ENCODE measurements at places on chromosomes 1 and 21.

GRCh38 chr1:202684716-202685115 lies 25.5 kb downstream of the SYT2 start:
- no peak for DNase-seq

DNA sequence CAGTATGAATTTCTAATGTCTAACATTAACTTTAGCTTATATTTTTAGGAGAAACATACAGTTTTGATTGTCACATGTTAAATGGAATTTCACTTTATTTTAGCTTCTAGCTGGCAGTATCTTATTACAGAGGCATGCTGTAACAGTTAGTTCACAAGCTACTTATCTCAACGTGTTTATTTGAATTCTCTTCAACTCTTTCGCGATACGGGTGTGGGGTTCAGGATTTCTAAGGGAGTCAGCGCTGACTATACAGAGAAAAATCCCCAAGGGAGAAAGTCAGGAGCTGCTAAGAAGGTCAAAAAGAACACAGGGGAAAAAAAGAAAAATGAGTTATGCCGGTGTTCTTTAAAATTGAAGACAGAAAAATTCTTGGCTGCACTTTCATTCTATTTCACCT lies 296.2 kb downstream of the VAV3 start:
- no peak for DNase-seq

- DNase-seq, result no peak
These were observed 131.6 kb downstream of the ETS2 start for GRCh38 chr21:38937286-38937790.

DNA sequence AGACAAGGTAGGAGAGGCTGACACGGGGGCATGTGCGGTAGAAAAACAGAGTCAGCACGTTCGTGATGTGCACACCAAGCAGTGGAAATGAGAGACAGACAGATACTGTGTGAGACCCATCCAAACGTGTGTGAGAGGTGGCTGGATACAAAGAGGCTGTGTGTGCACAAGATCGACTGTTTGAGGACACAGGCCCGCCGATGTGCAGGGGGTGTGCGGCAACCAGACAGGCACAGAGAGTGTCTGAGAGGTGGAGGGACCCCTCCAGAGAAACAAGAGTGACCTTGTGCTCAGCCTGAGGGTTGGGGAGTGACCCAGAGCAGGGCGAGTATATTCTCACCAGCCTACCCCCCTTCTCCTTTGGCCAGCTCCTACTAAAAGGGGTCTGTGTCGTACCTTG lies 97.8 kb upstream of the IPO9 start:
- no peak for DNase-seq

DNA sequence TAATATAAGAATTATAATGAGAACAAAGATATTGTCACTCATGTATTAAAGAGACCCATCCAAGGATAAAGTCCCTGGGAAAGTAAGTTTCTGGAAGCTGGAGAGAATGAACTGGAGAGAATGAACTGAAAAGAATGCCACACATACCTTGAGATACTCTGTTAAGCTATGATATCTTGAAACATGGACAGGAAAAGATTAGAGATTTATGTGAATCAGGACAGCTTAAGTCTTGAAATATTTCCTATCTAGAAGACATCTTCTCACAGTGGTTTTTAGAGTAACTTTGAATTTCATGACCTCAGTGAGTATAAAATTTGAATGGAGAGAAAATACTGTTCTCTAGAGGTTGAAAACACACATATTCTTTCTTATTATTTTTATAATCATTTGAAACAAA lies 201.3 kb upstream of the HMCN1 start:
- no peak for DNase-seq

GRCh38 chr1:97138515-97139032 lies 417.0 kb downstream of the PTBP2 start:
- no peak for DNase-seq

- DNase-seq, result no peak
These were observed 16.2 kb upstream of the PLA2G4A start for GRCh38 chr1:186812570-186812969.

- DNase-seq, result no peak
These were observed 69.8 kb downstream of the PBX1 start for GRCh38 chr1:164628772-164629171.

DNA sequence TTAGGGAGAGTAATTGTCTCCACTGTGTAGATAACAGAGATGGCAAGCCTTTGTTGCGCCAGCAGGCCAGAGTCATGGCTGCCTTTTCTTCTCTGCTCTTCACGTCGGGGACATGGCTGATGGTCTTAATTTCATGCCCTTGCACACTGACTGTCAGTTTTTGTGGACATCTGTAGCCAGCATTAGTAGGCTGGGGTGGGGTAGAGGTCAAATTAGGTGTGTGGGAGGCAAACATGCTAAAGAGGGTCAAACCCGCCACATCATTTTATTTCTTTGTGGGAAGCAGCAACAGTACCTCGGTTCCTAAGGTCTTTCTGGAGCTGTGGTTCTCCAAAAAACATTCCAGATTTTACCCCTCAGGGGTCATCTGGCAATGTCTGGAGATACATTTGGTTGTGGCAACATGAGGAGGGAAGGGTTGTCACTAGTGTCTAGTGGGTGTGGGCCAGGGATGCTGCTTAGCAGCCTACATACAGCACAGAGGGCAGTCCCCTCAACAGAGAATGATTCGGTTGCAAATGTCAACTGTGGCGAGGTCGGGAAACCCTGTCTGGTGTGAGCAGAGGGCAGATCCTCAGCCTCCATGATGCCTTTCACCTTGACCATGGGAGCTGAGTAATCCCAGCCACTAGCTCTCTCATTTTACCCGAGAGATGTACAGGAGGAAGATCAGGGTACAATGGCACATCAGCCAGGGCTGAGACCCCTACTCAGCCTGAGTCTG lies 14.7 kb downstream of the RUNX1 start:
- no peak for DNase-seq

- DNase-seq, result peak; percentile 43
These were observed 950 bp upstream of the INKA2 start for GRCh38 chr1:111739925-111740765.

DNA sequence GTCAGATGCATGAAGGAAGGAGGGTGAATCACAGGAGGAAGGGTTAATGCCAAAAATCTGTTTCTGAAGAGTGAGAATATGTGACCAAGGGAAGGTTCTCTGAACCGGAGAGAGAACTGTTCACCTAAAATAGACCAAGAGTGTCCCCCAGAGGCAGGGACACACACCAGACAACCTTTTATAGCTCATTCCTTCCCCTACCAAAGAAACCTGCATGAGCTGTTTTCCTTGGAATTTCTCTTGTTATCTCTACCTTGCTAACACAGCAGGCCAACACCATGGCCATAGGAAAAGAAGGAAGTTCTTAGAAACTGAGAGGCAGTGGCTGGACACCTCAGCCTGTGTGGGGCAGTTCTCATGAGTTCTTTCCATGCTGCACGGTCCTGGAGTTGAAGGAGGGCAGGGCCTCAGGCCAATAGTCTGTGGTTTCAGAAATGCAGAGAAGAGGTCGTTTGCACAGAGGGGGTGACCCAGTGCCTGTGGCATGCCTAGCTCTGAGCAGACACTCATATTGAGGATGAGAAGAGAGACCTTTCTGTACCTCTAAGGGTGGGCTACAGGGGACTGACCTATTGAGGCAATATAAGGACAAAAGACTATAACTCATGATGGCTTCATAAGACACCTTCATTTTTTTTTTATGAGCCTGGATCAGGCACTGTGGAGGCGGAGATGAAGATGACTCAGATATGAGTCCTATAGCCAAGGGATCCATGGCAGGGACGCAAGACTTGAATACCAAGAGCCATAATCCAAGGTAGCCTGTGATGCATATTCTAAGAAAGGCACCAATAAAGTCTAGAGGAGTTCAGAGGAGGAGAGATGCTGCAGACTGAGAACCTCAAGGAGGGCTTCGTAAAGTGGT lies 39.4 kb downstream of the IGFN1 start:
- no peak for DNase-seq

GRCh38 chr1:156592158-156592909 lies 758 bp downstream of the NAXE start:
- DNase-seq, result no peak

DNA sequence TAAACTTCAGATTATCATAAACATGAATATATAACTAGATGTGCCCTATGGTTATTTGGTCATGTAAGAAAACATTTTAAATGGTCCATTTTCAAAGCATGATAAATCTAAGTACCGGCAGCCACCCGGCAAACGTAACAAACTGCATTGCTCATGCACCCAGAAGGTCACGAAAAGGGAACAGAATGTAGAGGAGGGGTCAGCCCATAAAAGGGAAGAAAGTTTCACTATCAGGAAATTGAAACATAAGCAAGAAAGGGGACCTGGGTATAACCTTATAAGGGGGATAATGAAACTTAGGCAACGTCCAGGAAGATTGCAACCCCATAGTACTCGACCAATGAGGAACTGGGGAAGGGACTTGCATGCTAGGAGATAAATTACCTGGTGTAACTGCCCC lies 421.2 kb upstream of the ZRANB2 start:
- DNase-seq, result no peak

- no peak for DNase-seq
These were observed 96.5 kb upstream of the BTG3 start for GRCh38 chr21:17709266-17709611.

DNA sequence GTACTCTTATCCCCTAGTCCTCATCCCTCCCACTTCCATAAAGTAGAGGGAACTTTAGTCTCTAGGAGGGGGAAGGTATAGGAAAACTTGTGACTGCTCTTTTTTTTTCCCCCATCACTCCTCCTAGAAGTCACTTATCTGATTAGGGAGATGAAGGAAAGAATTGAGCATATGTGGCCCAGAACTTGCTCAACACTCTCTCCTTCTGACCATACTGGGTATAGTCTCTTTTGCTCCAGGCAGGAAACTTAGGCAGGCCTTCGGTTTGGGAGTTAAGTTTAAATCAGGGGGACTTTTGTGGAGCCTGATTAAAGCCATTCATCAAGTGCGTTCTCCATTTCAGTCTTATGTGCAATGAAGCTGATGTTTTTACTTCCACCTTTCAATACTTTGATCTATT lies 5.8 kb downstream of the UBE2U start:
- no peak for DNase-seq

DNA sequence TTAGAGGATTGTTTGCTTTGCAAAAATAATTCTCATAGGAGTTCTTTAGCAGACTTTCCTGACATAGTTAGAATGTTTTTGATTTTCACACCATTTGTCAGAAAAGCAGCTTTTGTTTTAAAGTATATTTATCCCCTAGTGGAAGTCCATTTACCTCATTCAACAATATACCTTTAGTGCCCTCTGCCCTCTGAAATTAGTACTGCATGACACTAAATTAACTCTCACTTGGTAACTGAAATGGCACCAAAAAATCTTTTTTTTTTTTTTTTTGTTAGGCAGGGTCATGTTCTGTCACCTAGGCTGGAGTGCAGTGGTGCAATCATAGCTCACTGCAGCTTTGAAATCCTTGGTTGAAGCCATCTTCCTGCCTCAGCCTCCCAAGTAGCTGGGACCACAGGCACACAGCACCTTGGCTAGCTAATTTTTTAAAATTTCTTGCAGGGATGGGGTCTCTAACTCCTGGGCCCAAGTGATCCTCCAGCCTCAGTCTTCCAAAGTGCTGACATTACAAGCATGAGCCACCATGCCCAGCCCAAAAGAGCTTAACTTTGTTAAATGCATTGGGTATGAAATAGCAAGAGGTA lies 13.6 kb downstream of the LRRC42 start:
- peak; percentile 72 for DNase-seq

DNA sequence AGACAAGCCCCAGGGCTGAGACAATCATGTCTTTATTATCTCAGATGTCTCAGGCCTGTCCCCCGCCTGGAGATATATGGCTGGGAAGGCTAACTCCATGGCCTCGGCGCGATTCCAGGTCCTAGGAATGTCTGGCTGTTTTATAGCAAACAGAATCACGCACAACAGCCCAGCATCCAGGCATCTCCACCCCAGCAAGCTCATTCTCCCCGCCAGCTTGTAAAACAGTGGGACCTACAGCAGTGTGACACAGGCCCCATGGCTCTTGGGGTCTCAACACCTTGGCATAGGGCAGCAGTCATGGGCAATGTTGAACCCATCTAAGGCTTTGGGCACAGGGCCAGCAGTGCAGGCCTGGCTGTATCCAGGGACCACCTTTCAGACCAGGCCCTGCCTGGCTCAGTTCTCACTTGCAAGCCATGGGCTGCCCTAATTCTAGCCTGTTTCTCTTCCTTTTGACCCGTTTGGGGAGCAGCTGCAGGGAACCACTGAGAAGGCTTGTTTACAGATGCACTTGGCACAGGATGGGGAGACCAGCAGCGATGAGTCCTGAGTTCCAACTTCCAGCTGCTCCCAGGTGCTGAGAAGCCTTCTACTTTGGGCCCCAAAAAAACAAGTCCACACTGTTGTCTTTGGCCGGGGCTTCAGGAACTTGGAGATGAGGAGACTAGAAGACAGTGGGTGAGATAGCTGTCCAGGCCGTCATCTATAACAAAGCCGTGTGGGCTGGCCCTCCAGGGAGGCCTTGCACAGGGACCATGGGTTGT lies 34.4 kb downstream of the WNT4 start:
- DNase-seq, result no peak

DNA sequence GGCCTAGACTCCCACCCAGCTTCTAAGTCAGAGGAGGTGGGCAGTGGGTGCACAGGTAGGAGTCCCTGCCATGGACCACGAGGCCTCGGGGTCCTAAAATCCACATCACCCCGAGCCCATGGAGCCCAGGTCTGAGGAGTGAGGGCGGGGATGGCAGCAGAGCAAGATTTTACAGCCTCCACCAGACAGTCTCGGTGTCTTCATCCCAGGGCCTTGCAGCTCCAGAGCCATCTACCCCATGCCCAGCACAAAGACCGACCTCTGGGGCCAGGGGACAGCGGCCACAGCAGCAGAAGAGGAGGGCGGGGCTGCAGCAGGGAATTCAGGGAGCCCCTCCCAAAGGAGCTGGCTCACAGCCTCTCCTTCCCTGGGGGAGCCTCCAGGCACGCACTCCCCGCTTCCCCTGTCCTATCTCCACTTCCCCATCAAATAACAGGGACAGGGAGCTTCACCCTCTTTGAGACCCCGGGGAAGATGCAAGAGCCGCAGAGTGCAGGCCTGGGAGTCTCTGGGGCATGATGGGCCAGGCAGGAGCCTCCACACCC lies 14.6 kb downstream of the CHD5 start:
- no peak for DNase-seq

GRCh38 chr1:46820076-46820475 lies 21.2 kb downstream of the CYP4B1 start:
- no peak for DNase-seq

DNA sequence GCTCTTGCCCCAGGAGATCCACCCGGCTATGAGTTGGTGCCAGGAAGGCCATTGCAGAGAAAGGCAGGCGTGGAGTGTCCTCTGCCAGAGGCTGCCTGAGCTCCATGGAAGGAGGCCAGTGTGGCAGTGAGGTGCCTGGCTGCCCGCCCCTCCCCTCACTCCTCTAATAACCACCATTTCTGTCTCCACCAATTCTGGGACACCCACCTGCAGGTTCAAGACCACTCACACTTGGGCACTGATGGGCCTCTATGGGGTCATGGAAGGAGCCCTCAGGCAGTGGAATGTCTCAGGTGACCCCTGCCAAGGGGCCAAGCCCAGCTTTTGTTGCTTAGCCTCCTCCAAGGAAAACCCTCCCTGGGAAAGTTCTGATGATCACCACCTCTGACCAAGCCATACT lies 731.6 kb downstream of the MATN1 start:
- DNase-seq, result no peak

DNA sequence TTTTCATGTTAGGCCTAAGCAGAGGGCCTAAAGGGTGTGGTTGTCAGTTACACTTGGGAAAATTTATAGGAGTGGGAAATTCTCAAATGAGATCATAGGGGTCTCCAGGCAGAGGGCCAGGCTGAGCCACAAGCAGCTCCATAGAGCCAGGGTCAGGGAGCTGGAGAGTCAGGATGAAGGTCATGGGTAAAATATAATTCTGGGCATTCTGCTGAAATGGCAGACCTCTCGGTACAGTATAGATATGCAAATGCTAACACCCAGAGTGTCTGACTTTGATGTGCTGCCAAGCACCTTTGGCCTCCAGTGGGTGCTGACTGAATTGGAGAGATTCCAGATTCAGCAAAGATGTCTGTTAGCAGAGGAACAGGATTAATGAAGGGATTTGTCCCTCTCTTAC lies 40.1 kb downstream of the DNM3 start:
- no peak for DNase-seq

Measured in natural killer cell (primary cell).